ENCODE measurements at places on chromosomes 12 and 14.

DNA sequence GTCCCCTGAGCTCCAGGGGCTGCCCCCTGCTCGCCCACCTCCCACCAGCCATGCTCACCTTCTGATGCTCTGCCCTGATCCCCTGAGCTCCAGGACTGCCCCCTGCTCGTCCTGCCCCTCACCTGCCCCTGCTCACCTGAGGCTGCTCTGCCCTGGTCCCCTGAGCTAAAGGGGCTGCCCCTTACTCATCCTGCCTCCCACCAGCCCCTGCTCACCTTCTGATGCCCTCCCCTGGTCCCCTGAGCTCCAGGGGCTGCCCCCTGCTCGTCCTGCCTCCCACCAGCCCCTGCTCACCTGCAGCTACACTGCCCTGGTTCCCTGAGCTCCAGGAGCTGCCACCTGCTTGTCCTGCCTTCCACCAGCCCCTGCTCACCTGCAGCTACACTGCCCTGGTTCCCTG, 247.2 kb downstream of the TMEM121 start:
- DNase-seq, result no peak

DNA sequence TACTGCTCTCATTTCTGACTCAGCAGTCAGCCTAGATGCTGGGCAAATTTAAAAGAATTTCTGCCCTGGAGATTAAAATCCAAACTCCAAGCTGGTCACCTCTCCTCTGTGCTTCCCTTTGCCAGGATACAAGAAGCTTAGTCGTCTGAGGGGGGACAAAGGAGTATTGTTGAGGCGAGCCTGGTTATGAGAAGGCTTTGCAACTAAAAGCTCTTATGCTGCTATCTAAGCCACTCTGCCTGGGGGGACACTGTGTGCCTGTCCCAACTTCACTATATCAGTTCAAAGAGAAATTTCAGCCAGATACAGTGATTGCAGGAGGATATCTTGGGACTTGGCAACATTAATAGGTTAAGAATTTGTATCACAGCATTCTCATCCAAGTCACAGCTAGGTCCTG, 10.8 kb upstream of the PLEKHH1 start:
- no peak for DNase-seq

- no peak for DNase-seq
These were observed 148.5 kb downstream of the PLCZ1 start for GRCh38 chr12:18589316-18589715.

DNA sequence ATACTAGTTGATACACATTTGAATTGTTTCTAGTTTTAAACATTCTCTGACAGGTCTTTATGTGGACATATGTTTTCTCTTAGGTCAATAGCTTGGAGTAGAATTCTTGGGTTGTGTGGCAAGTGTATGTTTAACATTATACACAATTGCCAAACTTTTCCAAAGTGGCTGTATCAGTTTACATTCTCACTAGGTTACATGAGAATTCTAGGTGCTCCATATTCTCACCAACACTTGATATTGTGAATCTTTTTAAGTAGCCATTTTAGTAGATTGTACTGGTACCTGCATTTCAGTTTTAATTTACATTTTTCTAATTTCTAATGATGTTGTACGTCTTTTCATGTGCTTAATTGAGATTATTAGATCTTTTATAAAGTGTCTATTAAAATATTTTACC, 28.6 kb downstream of the CCDC91 start:
- no peak for DNase-seq

- DNase-seq, result no peak
These were observed 7.3 kb upstream of the CNTN1 start for GRCh38 chr12:40684986-40685385.

DNA sequence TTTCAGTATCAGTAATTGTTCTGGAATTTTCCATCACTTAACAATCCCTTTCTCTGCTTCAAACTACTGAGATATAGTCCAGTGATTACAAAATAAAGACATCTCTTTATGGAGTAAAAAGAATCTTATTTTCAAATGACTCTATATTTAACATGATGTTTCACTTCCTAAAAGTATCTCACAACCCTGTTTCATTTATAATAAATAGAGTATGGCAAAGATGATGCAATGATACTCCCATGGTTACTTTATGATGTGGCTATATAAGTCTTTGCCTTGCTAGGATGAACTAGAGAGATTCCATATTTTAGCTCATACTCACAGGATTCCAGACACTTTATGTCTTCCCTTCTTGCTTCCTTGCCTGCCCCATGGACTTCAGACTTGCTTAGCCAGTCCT, 953.5 kb upstream of the MDGA2 start:
- no peak for DNase-seq

DNA sequence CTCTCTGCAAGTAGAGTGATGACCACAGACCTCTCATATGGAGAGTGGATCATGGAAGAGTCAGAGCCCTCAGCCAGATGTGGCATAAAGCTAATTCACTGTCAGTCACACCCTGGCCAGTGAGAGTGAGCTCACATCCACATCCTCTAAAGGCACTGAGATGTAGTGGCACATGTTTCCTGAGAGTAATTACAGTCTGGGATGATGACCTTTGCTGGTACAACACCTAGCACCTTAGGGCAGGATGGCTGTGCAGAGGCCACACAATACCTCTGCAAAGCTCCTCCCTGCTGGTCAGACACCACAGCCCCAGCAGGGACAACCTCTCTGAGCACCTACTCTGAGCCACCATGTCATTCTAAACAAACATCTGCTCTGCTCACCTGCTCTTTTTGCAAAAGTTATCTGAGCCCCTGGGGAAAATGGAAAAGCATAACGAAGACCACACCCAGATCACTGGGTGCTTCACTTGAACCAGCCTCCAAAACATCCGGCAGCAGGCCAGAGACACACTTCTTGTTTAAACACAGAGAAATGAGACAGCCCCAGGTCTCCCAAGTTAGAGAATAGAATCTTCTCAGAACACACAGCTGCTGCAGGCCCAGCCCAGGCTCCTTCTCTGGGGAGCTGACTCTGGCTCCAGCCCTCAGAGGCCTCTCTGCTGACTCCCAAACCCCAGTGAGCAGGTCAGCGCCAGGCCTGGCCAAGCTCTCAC, 30.3 kb downstream of the PITPNM2 start:
- DNase-seq, result peak; percentile 61

DNA sequence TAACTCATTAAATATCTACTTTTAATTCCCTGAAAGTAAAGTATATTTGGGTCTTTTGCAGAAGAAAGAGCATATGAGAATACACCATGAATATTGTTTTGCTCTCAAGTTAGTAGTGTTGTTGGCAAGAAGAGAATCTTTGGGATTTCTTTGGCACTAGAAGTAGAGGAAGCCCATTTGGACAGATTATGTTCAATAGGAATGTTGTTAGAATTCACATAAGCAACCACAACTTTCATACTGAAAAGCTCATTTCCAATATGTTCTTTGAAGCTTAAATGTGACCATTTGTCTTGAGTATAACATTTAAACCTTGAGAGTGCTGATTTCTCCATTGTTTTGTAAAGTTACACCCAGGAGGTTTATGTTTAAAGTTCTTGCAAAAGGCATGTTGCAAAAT, 37.6 kb downstream of the PLEKHG7 start:
- no peak for DNase-seq

DNA sequence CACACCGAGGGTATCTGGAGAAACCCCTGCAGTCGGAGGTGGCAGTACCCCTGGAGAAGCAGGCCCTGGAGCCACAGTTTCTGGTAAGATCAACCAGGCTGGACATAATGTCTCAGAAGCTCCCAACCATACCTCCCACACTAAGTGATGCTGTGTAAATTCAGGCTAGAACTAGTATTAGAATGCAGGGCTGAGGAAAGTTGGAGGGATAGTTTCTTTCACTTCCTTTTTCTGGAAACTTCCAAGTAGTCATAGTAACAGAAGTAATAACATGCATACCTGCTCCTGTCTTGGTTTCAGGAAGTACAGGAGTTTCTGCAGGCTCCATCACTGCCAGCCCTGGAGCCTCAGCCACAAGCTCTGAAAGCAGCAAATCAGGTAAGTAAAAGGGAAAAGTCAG, 228.1 kb upstream of the CNTN1 start:
- DNase-seq, result no peak

GRCh38 chr12:120224304-120225199, 23.6 kb upstream of the RPLP0 start:
- no peak for DNase-seq

DNA sequence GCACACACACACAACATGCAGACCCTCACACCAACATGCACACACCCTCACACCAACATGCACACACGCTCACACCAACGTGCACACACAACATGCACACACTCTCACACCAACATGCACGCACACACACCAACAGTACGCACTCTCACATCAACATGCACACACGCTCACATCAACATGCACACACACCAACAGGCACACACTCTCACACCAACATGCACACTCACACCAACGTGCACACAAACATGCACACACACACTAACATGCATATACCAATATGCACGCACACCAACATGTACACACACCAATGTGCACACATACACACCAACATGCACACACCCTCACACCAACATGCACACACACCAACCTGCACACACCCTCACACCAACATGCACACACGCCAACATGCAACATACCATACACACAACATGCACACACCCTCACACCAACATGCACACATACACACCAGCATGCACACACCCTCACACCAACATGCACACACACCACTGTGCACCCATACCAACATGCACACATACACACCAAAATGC, 175.8 kb downstream of the KSR2 start:
- DNase-seq, result no peak

GRCh38 chr12:109951136-109951535, 45.0 kb downstream of the GIT2 start:
- no peak for DNase-seq

DNA sequence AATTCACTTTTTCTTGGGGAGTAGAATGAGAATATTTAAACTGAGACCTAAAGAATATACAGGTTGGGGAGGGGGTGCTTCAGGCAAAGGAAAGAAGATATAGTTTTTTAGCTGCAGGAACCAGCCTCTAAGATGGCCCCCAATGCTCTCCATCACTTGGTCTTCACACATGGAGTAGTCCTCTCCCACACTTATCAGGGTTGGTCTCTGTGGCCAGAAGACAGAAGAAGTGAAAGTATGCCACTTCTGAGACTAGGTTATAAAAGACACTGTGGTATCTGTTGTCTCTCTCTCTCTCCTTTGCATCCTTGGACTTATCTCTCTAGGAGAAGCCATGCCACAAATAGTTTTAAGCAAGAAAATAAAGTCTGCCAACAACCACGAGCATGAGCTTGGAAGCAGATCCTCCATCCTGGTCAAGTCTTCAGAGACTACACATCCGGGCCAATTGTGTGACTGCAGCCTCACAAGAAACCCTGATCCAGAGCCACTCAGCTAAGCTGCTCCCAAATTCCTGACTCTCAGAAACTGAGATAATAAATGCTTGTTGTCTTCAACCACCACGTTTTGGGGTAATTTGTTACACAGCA, 18.0 kb downstream of the PUS7L start:
- DNase-seq, result no peak

- DNase-seq, result peak; percentile 9
These were observed 2.0 kb downstream of the ESR2 start for GRCh38 chr14:64292197-64292596.

- DNase-seq, result no peak
These were observed 18.5 kb upstream of the MLXIP start for GRCh38 chr12:122060081-122060501.

GRCh38 chr12:43836475-43836989, 651 bp downstream of the TMEM117 start:
- DNase-seq, result no peak

DNA sequence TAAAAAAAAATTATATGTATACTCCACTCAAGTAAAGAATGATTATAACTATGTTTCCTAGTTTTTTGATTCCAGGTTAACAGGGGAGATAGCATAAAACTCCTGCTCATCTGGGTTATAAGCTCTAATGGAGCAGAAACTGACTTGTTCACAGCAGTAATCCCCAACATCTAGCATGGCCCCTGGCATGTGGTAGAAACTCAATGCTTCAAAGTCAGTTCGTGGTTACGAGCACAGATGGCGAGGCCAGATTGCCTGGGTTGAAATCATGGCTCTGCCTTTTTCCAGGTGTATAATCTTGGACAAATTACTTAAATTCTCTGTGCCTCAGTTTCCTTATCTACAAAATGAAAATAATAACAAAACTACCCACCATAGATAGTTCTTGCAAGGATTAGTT, 183.8 kb downstream of the TTC7B start:
- no peak for DNase-seq
